ENCODE measurements at places on chromosomes 12 and 14. TPM values are rescaled to one million over a fixed set of nuclear protein-coding genes. Genes with fewer than 3 reads are reported as not detected.

- no peak for DNase-seq
These were observed 11.7 kb downstream of the FAM181A start for GRCh38 chr14:93938751-93939303.

DNA sequence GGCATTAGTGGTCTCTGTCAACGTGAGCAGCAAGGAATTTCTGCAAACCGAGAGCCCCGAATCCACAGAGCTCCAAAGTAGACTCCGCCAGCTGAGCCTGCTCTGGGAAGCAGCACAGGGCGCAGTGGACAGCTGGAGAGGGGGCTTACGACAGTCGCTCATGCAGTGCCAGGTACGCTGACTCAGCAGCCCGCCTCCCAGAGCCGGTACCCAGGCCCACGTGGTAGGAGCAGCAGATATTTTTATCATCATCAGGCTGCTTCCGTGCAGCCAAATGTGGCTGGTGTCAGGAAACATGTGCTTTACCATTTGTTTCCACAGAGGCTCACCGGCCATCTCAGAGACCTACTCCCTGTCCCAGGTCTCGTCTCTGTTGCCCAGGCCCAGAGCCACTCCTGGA is 73.7 kb downstream of the ESR2 start:
- DNase-seq, result no peak

The CLEC6A gene
- total RNA-seq, result not detected

GRCh38 chr14:44963044-44963528 is 1.1 kb downstream of the TOGARAM1 start:
- no peak for DNase-seq

DNA sequence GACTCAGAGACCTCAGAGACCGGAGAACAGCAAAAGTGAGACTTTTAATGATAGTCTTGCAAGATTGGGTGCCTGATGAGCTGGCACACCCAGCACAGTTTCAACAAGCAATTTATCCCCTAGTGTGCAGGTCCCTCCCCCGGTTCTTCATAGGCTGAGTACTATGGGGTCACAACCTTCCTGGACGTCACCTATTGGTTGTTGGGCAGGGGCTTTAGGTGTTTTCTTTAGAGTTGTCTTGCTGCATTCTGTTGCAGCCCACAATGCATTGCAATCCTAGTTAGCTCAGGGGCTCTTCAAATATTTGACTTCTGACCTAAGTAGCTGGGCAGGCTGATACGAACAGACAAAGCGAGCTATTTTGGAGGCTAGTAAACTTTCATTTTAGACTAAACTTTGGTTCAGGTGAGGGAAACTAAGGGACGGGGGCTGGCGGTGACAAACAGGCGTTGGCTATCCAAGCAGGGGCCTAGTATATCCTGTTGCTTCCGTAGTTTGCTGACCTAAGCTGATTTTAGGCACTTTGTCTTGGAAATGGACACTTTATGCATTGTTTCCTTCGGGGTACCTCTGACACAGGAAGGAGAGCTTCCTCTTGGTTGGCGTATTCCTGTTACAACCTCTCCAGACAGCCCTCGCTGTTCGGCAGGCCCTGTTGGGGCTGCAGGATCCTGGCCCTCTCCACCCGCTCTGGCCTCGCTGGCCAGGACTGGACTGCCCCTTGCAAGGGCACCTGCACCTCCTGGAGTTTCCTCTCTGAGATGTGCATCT is 14.1 kb downstream of the SIVA1 start:
- no peak for DNase-seq
